ENCODE measurements at places on chromosomes 6 and 20. TPM values are rescaled to one million over a fixed set of nuclear protein-coding genes. Genes with fewer than 3 reads are reported as not detected.
A peak's percentile ranks its signal among the peaks of the same experiment; 100 is the strongest.

DNA sequence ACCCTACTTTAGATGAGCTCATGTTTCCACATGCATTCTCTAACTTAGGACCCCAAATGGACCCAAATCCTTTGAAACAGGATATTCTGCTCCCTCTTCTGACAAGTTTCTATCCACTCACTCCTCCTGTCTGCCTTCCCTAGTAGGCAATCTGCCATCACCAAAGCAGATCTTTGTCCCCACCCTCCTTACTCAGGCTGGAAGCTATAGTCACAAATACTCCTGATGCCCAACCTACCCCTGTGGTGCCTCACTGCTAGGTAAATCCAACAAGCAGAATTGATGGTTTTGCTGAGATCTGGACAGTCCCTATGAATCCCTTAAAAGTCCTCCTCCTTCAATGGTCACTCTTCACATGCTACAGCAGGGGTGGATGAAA is 21.7 kb downstream of the ELOVL5 start:
- peaks cover 47% of the 10 kb centered on the region for H3K4me1 ChIP-seq
- H3K27ac ChIP-seq: peak overlapping the region; percentile 48
- H3K36me3 ChIP-seq: peaks cover 36% of the 10 kb centered on the region
- no peak for DNase-seq
- no peak overlapping the region for H3K4me3 ChIP-seq

- H3K27me3 ChIP-seq: no peaks in the 10 kb centered on the region
- H3K36me3 ChIP-seq: peaks cover 80% of the 10 kb centered on the region
- H3K27ac ChIP-seq: peak overlapping the region; percentile 99
- DNase-seq: no peak
- peak overlapping the region; percentile 98 for H3K4me3 ChIP-seq
These were observed 563 bp downstream of the MGME1 start for GRCh38 chr20:17969278-17969883.

- no peak overlapping the region for H3K4me3 ChIP-seq
- no peak for DNase-seq
- H3K4me1 ChIP-seq: peaks cover 17% of the 10 kb centered on the region
- no peaks in the 10 kb centered on the region for H3K36me3 ChIP-seq
These were observed 120.4 kb downstream of the SIM1 start for GRCh38 chr6:100344321-100344720.

- DNase-seq: no peak
- peaks cover 94% of the 10 kb centered on the region for H3K36me3 ChIP-seq
- no peak overlapping the region for H3K4me3 ChIP-seq
- H3K4me1 ChIP-seq: peaks cover 4% of the 10 kb centered on the region
- H3K27me3 ChIP-seq: no peaks in the 10 kb centered on the region
- no peak overlapping the region for H3K27ac ChIP-seq
These were observed 11.3 kb downstream of the PRRC2A start for GRCh38 chr6:31631681-31632278.

GRCh38 chr20:47660983-47661700 is 124.1 kb downstream of the SULF2 start:
- DNase-seq: no peak
- no peak overlapping the region for H3K4me3 ChIP-seq
- H3K27me3 ChIP-seq: no peaks in the 10 kb centered on the region
- peaks cover 13% of the 10 kb centered on the region for H3K4me1 ChIP-seq
- no peak overlapping the region for H3K27ac ChIP-seq

The TFAP2C gene
- not detected for total RNA-seq

The CDH26 gene
- total RNA-seq: 0.30 TPM

The SRMS gene
- not detected for total RNA-seq
